Activated naive CD8-positive, alpha-beta T cell treated with anti-CD3 and anti-CD28 coated beads, Interleukin-2, amount 10 ng/mL, durations not matched to agents 7 days and 5 days (primary cell): ENCODE measurements at places on chromosomes 11 and 22.
A peak's percentile ranks its signal among the peaks of the same experiment; 100 is the strongest.

DNA sequence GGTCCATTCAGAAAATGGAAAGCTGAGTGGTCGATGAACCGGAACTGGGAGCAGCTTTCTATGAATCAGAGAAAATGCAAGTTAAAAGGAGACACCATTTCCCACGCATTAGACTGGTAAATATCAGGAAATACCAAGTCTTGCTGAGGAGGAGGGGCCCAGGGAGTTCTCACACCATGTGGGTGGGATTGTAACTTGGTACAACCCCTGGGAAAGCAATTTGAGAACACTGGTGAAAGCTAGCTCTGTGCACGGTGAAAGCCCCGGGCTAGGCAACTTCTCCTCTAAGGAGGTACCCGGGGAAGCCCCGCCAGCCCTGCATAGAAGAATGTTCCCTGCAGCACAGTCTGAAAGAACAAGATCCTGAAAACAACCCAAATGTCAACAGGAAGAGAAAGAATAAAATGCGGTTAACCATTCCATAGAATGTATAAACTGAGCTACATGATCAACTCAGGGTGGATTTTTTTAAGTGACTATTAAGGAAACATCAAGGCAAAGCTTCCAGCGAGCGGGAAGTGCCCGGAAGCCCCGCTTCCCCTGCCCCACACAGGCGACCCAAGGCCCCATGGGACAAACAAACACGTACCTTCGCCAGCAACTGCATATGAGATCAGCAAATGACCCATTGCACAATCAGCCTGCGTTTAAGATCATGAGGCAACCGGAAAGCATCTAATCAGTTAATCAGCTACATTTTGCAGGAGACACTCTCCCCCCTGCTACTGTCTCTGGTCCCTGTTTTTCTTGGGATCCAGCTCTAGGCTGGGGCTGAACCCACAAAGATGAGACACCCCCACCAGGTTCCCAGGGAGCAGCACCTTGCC, 11.3 kb downstream of the SHANK2 start:
- peaks cover 12% of the 10 kb centered on the region for H3K27me3 ChIP-seq
- H3K27ac ChIP-seq, result no peak overlapping the region
- peaks cover 4% of the 10 kb centered on the region for H3K4me1 ChIP-seq
- H3K4me3 ChIP-seq, result no peak overlapping the region

- no peak overlapping the region for H3K4me3 ChIP-seq
- DNase-seq, result no peak
- no peaks in the 10 kb centered on the region for H3K36me3 ChIP-seq
- H3K27ac ChIP-seq, result no peak overlapping the region
- H3K27me3 ChIP-seq, result no peaks in the 10 kb centered on the region
These were observed 33.1 kb downstream of the MTMR3 start for GRCh38 chr22:29916007-29916544.

GRCh38 chr11:92702037-92702804, 267.2 kb upstream of the MTNR1B start:
- no peak overlapping the region for H3K4me3 ChIP-seq
- no peaks in the 10 kb centered on the region for H3K36me3 ChIP-seq
- DNase-seq, result no peak
- no peaks in the 10 kb centered on the region for H3K4me1 ChIP-seq
- no peaks in the 10 kb centered on the region for H3K27me3 ChIP-seq
- H3K27ac ChIP-seq, result no peak overlapping the region

DNA sequence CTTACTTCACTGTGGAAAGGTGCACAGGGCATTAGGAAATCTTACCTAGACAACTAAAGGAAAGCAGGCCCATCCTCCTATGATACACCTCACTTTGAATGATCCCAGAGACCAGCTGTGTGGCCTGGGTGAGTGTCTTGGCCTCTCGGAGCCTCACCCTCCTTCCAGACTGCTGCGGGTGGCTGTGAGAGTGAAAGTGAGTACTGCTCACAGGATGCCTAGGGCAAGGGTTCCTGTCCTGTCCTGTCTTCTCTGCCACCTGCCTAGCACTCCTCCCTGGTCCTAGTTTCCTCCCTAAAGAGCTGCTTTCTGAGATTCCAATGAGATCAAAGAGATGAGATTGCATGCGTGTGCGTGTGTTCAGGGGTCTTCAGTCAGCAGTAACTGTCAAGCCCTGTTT, 19.5 kb upstream of the ADORA2A start:
- peaks cover 1% of the 10 kb centered on the region for H3K27me3 ChIP-seq
- no peak overlapping the region for H3K4me3 ChIP-seq
- H3K36me3 ChIP-seq, result peaks cover 16% of the 10 kb centered on the region

- H3K27me3 ChIP-seq, result no peaks in the 10 kb centered on the region
- peak overlapping the region; percentile 27 for H3K4me3 ChIP-seq
- H3K4me1 ChIP-seq, result peaks cover 42% of the 10 kb centered on the region
- peak; percentile 14 for DNase-seq
- H3K36me3 ChIP-seq, result peaks cover 33% of the 10 kb centered on the region
These were observed 12.2 kb upstream of the GRK2 start for GRCh38 chr11:67253872-67254624.

DNA sequence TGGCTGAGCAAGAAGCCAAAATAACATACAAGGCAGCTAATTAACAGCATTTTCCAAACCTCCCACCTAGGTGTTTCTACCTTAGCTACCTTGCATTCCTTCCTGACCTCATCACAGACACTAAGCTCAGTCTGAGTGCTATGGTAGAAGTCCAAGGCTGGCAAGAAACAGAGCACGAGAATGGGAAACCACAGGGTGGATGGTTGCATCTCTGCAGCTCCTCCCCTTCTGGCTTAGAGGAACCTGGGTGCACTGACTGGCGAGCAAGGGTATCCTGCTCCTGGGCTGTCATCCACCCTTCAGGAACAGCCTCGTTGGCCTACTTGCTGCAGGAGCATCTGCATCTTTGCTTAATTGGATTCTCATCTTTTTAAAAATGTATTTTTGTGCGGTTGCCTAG, 73.1 kb upstream of the KIRREL3 start:
- no peaks in the 10 kb centered on the region for H3K36me3 ChIP-seq
- H3K4me1 ChIP-seq, result no peaks in the 10 kb centered on the region
- H3K27ac ChIP-seq, result no peak overlapping the region
- H3K27me3 ChIP-seq, result no peaks in the 10 kb centered on the region
- no peak overlapping the region for H3K4me3 ChIP-seq

GRCh38 chr11:17978553-17979287, 34.1 kb downstream of the SERGEF start:
- peak; percentile 38 for DNase-seq
- no peaks in the 10 kb centered on the region for H3K27me3 ChIP-seq
- H3K36me3 ChIP-seq, result peaks cover 7% of the 10 kb centered on the region
- H3K27ac ChIP-seq, result no peak overlapping the region

DNA sequence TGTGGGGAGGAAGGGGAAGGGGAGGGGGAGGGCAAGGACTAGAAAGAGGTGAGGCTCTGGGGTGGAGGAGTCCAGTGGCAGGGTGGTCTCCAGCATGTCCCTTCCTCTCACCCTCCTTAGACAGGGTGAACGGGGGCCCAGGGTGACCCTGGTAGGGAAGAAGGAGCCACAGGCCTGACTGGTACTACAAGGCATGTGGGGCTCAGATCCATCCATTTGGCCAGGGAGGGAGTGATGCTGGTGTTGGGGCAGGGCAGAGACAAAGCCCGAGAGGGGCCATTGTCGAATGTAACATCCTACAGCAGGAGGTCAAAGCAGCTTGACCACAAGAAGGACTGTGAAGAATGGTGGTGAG, 69.0 kb upstream of the SHISAL1 start:
- H3K27ac ChIP-seq, result no peak overlapping the region
- H3K36me3 ChIP-seq, result peaks cover 1% of the 10 kb centered on the region
- H3K27me3 ChIP-seq, result peaks cover 20% of the 10 kb centered on the region
- no peaks in the 10 kb centered on the region for H3K4me1 ChIP-seq
- no peak overlapping the region for H3K4me3 ChIP-seq
- DNase-seq, result no peak

- peaks cover 2% of the 10 kb centered on the region for H3K27me3 ChIP-seq
- H3K36me3 ChIP-seq, result no peaks in the 10 kb centered on the region
- H3K27ac ChIP-seq, result no peak overlapping the region
- peaks cover 19% of the 10 kb centered on the region for H3K4me1 ChIP-seq
- no peak for DNase-seq
These were observed 62.6 kb upstream of the WNT7B start for GRCh38 chr22:46039535-46039934.

DNA sequence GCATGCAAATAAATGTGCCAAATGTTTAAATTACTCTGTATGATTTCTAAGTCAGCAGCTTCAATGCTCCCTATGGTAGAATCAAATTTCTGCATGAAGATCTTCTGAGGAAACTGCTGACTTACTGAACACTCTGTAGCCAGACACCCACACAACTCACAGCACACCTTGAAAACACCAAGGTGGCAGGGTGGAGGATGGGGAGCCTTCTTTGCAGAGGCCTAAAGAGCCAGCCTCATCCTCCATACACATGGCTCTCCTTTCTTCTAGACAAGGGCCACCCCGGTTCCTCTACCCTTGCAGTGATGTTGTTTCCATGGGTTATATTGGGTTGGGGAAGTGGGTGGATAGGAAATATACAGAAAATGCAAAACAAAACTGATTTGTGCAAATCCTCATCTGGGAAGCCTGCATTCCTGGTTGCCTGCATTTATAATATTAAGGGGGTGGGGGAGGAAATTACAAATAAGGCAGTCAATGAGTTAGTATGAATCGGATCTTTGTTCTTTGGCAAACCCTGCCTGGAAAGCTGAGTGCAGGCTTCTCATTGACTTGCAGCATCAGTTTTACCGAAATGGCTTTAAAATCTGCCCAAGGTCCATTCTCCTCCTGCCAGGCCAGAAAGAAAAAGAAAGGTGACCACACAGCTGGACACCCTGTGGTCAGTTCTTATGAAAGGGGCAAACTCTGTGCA, 15.8 kb upstream of the ETS1 start:
- H3K36me3 ChIP-seq, result no peaks in the 10 kb centered on the region
- peaks cover 9% of the 10 kb centered on the region for H3K4me1 ChIP-seq

DNA sequence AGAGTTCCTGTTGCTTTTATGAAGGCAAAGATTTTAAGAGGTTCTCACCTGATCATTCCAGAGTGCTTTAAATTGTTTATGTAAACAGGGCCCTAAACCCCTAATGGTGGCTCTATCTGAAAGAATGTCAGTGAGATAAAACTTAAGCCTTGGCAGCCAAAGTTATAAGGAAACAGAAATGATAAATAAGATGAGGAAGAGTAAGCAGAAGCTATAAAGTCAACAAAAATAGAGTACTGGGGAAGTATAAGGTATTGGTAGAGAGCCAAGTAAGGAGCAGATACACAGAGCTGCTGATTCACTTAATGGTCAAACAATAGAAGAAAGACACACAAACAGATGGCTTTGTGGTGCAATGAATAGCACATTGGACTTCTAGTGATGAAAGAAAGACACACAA, 37.9 kb downstream of the TMPRSS5 start:
- DNase-seq, result no peak
- no peaks in the 10 kb centered on the region for H3K4me1 ChIP-seq
- H3K27me3 ChIP-seq, result peaks cover 13% of the 10 kb centered on the region
- H3K27ac ChIP-seq, result no peak overlapping the region

- H3K27ac ChIP-seq, result no peak overlapping the region
- DNase-seq, result no peak
- no peaks in the 10 kb centered on the region for H3K36me3 ChIP-seq
These were observed 74.4 kb downstream of the SLC36A4 start for GRCh38 chr11:93123351-93123898.

GRCh38 chr11:124758355-124759265, 3.5 kb downstream of the ESAM start:
- DNase-seq, result peak; percentile 79
- peaks cover 1% of the 10 kb centered on the region for H3K36me3 ChIP-seq
- H3K27ac ChIP-seq, result no peak overlapping the region
- peaks cover 49% of the 10 kb centered on the region for H3K27me3 ChIP-seq
- H3K4me1 ChIP-seq, result peaks cover 15% of the 10 kb centered on the region

DNA sequence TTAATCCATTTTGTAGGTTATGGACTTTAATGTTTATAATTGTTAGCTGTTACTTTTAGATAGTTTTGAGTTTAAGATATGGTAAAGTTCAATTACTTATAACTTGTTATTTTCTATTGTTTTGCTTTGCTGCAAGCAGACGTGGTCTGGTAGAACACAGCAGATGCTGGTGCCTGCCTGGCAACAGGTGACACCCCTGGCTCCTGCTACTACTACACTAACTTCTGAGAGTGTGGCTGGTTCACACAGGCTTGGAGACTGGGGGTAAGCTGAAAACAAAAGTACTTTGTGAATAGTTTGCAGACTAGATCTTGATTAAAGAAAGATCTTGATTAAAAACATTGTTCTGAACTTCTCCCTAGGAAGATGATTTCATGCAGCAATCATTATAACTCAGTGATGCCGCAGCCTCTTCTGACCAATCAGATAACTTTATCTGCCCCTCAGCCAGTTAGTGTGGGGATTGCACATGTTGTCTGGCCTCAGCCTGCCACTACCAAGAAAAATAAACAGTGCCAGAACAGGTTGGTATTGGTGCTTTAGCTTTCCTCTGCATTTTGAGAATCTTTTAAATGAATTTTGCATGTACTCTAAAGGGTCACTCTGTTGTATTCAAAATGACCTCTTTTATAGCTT, 90.4 kb downstream of the HIPK3 start:
- H3K4me3 ChIP-seq, result no peak overlapping the region
- H3K27ac ChIP-seq, result no peak overlapping the region
- peaks cover 5% of the 10 kb centered on the region for H3K36me3 ChIP-seq
- peaks cover 3% of the 10 kb centered on the region for H3K4me1 ChIP-seq
- H3K27me3 ChIP-seq, result no peaks in the 10 kb centered on the region

- H3K4me3 ChIP-seq, result no peak overlapping the region
- H3K27ac ChIP-seq, result no peak overlapping the region
- peaks cover 65% of the 10 kb centered on the region for H3K4me1 ChIP-seq
- H3K36me3 ChIP-seq, result peaks cover 6% of the 10 kb centered on the region
- no peaks in the 10 kb centered on the region for H3K27me3 ChIP-seq
- DNase-seq, result no peak
These were observed 4.1 kb upstream of the APOL3 start for GRCh38 chr22:36164621-36165020.

GRCh38 chr22:30326706-30327362, at the start of gene TBC1D10A:
Gene TBC1D10A (minus strand): TSS chr22:30326941. CDS start chr22:30326881, 60 bp downstream.
- peak within 1 kb of the TSS; percentile 86 for H3K27ac ChIP-seq
- H3K4me1 ChIP-seq, result peaks cover 38% of the 10 kb centered on the region
- H3K36me3 ChIP-seq, result peaks cover 36% of the 10 kb centered on the region
- DNase-seq, result peak; percentile 96
- H3K27me3 ChIP-seq, result no peaks in the 10 kb centered on the region

DNA sequence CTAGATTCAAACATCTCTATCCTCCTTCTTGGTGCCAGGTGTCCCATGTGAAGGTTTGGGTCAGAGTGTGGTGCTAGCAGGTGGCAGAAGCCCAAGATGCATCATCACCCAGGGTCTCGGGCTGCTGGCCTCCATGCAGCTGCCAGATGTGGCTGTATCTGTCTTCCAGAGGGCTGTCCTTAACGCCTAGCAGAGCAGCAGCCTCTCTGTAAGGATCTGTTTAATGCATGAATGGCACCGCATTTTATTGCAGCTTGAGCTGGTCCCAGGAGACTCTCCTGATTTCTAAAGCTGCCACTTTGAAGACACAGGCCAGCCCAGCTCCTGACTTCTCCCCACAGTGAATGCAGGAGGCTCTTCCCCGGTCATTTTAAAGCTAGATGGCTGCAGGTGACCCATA, 26.3 kb downstream of the SLC1A2 start:
- H3K4me3 ChIP-seq, result no peak overlapping the region
- no peak overlapping the region for H3K27ac ChIP-seq
- no peaks in the 10 kb centered on the region for H3K36me3 ChIP-seq
- peaks cover 3% of the 10 kb centered on the region for H3K27me3 ChIP-seq
- no peak for DNase-seq
